ENCODE measurements at places on chromosomes 7 and 10.

DNA sequence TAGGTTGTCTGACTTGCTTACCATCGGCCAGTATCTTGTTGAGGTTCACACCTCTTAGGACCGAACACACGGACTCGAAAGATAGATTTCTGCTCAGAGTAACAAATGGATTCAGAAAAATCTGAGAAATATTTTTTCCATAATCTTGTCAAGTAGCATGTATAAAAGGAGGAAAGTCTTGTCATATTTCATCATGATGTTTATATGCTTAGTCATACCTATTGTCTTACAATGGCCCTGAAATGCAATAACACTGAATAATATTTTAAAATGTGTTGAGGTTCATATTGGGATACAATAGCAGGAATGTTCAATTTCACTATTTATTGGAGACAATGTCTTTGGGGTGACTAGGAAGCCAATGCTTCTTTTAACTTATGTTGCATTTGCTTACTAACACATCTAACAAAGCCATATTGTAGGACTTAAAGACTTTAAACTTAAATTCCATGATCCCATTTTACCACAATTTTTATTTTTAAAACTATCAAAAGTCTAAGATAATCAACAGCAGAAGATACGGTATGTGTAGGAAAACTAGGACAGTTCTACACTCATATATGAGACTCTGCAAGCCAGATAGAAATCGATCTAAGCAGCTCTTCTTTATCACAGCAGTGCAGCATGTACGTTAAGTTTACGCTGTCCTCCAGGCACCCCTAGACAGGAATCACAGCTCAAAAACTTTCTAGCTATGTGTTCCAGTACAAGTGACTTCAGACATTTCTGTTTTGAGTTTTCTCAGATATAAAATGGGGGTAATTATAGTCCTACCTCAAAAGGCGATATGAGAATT lies 135.7 kb upstream of the CAV2 start:
- DNase-seq: no peak

GRCh38 chr7:44286182-44286617 lies 39.2 kb downstream of the CAMK2B start:
- DNase-seq: no peak

DNA sequence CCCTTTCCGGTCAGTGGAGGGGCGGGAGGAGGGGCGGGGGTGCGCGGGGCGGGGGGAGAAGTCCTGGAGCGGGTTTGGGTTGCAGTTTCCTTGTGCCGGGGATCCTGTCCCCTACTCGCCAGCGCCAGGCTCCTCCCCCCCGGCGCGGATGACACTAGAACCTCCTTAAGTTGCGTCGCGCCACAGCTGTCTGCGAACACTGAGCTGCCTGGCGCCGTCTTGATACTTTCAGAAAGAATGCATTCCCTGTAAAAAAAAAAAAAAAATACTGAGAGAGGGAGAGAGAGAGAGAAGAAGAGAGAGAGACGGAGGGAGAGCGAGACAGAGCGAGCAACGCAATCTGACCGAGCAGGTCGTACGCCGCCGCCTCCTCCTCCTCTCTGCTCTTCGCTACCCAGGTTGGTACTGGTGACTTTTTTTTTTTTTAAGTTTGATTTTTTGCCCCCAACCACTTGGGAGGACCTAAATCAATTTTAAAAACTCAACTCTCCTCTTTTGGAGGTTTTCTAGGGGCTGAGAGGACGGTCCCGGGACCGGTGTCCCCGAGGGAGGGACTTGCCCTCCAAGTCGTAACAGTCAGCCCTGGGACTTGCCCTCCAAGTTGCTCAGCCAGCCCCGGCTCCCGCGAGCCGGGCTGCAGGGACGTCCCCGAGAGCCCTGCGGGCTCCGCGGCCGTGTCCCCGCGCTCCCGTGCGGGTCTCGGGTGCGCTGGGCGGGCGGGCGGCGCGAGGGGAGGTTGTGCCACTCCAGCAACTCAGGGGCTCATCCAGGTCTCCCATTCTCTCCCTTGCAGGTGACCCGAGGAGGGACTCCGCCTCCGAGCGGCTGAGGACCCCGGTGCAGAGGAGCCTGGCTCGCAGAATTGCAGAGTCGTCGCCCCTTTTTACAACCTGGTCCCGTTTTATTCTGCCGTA lies at the start of gene GATA3:
Gene GATA3 (plus strand): TSS at position 195 of the 914 bp plus-strand sequence. CDS start 968 bp downstream, outside the sequence.
- no peak for DNase-seq

DNA sequence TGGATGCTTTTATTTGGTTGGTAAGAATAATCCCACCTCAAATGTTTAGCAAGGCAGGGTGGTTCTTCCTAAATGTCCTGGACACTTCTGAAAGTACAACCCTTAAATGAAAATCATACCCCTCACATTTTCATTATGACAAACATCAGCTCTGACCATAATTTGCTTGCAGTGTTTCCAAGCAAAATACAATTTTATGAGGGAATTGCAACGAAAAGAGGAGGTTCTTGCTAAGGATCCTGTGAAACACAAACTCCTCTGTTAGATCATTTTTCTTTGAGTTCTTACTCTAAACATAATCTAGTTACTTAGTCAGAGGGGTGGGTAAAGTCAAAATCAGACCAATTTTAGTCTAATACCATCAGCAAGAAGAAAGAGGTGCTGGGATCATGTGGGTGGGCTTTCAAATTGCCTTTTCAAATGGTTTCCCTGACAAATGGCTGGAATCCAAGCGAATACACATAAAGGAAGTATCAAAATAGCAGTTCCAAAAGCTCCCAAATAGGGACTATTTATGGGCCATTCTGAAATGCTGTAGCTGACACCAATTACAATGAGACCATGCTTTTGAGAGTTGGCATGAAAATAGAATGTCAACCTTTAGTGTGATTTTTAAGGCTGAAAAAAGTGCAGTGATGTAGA lies 164.9 kb upstream of the INHBA start:
- DNase-seq: no peak

DNA sequence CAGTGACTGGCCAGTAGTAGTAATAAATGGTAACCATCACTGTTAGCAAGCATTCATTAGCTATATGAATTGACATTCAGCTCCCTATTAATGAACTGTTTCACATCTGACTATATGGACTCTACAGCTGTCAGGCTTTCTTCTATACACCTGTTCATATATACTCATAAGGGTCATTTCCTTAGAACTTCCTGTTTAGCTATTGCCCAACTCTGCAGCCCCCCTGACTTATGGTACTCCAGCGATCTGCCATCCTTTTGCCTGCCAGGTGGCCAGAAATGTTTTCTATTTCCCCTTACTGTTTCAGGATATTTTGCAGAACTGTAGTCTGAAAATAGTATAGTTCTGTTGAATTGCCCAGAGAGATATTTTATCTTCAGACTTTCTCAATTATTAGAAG lies 56.6 kb downstream of the TASOR2 start:
- DNase-seq: no peak

DNA sequence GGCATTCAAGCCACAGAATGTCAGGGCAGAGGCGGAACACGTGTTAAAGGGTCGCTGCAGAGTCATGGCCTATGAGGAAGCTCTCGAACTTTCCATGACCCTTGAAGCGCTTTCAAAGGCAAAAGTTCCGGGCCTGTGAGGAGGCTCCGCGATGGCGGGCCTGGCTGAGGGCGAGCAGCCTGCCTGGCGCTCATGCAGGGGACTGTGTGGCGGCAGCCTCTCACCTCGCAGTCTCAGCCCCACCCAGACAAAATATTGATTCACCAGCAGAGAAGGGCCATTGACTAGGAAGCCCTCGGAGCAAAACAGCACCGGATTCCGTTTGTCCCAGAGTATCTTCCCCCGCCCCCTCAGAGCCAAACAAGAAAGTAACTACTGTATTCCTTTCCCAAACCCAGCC lies 12.8 kb upstream of the CNNM1 start:
- DNase-seq: no peak

DNA sequence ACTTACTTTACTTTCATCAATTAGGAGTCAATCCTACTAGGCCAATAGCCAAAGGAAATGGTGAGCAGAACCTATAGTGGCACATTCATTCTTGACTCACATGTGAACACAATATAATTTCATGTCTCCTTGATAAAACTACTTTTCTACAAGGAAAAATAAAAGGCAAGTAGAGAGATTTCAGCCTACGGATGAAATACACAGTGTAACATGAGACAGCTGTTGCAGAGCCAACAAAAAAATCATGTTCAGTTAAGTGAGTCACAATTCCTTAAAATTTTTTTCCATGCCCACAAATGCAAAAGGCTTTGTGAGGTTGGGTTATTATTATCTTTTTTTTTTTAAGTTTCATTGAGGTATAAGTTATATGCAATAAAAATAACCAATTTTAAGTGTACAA lies 54.8 kb downstream of the GPR141 start:
- DNase-seq: no peak

- no peak for DNase-seq
Measured at GRCh38 chr10:97873569-97873968, 23.9 kb downstream of the GOLGA7B start.

- DNase-seq: no peak
Measured at GRCh38 chr10:14409247-14409646, 78.5 kb upstream of the FRMD4A start.

DNA sequence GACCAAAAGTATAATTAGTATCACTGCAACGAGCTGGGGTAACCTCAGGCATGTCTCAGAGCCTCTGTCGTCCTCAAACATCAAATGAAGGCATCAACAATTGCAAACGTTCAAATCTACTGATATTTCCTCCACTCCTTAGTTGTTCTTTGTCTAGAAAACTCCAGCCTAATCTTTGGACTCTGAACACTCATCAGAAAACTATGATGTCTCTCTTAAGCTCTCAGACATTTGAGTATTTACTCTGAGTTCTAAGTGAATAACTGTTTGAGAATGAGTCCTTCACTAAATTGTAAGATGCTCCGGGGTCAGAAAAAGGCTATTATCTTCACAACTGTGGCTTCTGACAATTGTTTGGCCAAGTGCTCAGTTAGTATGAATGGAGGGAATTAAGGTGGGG lies 536.4 kb downstream of the NRG3 start:
- no peak for DNase-seq

- no peak for DNase-seq
Measured at GRCh38 chr10:29389935-29390334, 101.1 kb downstream of the LYZL1 start.

DNA sequence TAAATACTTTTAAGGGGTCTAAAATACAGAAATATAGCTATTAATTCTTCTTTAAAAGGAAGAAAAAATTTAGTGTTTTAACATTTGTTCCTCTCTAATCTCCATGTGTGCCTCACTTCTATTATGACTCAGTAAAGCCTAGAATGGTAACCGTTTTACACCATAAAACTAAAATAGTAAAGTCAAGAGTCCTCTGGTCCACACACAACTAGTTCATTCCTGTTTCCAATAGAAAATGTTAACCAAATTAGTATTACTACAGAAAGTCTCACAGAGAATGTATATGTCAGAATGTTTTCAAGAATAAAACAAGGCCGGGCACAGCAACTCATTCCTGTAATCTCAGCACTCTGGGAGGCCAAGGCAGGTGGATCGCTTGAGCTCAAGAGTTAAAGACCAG lies 55.8 kb downstream of the CNOT4 start:
- DNase-seq: no peak

DNA sequence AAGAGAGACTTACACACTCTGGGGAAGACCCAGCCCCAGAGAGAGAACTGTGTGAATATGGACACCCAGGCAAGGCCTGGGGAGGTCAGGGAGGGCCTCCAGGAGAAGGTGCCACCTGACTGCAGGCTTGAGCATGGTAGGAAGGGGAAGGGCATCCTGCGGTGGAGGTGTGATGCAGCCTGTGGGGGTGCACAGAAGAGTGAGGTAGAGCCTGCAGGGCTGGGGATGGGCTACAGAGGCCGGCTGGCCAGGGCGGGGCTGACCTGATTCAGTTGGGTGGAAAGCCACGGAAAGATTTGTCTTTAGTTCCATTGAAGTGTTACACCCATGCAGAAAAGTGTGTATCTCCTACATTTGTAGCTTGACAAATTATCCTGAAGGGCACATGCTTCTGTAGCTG lies 47.6 kb downstream of the ZMIZ1 start:
- no peak for DNase-seq

GRCh38 chr7:6106140-6106904 lies 75.1 kb downstream of the ANKRD61 start:
- DNase-seq: no peak

DNA sequence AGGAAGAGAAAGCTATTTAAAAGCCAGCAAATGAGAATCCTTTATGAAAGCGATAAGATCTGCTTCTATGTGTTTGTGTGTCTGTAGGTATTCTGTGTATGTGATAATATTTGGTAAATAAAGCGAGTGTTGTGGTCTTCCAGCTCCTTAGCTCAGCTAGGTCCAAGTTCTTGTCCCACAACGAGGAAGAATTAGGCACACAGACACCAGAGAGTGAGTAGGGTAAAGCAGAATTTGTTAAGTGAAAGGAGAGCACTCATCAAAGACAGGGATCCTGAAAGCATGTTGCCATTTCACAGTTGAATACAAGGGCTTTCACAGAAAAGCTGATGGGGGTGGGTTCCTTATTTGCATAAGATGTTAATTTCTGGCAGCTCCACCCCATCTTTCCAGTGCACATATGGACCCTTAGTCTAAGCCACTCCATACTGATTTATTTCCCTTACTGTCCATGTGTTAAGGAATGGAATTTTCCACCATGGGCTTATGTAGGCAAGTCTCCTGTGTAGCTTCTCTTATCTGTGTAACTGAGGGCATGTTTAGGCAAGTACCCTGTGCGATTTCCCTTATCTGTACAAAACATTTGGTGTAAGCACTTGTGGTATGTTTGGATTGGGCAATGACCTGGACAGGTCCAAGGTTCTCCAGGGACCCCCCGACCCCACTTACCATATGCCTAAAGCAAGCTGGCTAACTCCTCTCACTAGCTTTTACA lies 165.9 kb upstream of the VIPR2 start:
- DNase-seq: no peak

GRCh38 chr10:57696641-57697040 lies 571.1 kb downstream of the IPMK start:
- no peak for DNase-seq

GRCh38 chr10:120732067-120732466 lies 119.1 kb upstream of the WDR11 start:
- DNase-seq: no peak

Measured in cortex of kidney (tissue), 1 donor.